ENCODE measurements at places on chromosomes 2 and 18.

DNA sequence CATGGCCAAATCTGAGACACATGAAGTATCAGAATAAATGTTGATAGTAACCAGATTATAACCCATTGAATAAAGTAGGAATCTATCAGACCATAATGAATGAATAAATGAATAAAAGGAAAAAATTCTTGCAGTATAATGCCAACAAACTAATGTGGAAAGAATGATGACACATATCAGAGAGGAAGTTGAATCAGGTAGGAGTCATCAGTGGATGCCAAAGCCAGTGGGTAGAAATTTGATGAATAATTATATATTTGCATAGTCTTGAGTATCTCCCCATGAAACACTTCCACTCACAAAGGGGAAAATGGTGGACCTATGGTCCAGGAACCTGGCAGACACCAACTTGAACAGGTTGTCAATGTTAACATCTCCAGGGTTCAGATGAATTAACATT, 68.6 kb downstream of the GALNT3 start:
- no peak for DNase-seq

GRCh38 chr2:121705390-121705789, 31.3 kb downstream of the NIFK start:
- no peak for DNase-seq

GRCh38 chr2:238290091-238290509, 1.7 kb upstream of the PER2 start:
- peak; percentile 75 for DNase-seq

GRCh38 chr2:143398781-143399180, 269.6 kb downstream of the ARHGAP15 start:
- DNase-seq = no peak

DNA sequence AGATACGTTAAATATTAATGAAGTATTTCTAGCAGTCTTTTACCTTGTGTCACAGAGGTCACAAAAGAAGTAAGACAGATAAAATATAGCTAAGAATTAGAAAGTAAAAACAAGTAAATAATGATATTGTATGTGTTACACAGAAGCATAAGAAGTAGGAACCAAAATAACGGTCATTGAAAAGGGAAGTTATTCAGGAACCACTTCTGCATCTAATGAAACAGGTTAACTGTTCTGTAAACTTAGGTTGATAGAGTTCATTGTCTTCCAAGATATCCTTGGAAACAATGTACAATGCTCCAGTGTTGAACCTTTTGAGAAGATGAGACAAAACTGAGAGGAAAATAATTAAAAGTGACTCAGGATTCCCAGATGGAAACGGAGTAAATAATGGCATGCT, 57.1 kb upstream of the CD302 start:
- DNase-seq = no peak

- DNase-seq = peak; percentile 45
Observed at GRCh38 chr18:28175150-28175929, 1.6 kb downstream of the CDH2 start.

DNA sequence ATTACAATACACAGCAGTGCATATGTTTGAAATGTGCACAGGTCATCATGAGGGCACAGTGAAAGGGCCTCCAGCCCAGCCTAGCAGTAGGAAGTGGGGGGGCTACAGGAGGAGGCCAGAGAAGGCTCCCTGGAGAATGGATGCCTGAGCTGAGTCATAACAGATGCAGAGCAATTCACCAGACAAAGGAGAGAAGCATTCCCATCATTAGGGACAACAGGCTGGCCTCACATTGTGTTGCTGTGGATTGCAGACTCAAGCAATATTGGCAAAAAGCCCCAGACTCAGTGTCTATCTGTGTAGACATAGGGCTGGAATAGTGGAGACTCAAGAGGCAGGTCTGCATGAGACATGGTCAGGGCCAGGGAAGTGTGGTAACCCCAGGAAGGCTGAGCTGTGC, 329.9 kb downstream of the DLGAP1 start:
- DNase-seq = no peak

Data from putamen (tissue), 1 donor.